Colonic mucosa (tissue), 4 donors: ENCODE measurements at places on chromosomes 7 and 10. TPM values are rescaled to one million over a fixed set of nuclear protein-coding genes. Genes with fewer than 3 reads are reported as not detected.

Gene INA
- total RNA-seq: 1.4 TPM

Gene PRPS1L1
- total RNA-seq: not detected

Gene C7orf33
- not detected for total RNA-seq

Gene TBL2
- 50.2 TPM for total RNA-seq

Gene TAS2R3
- total RNA-seq: 0.94 TPM

Gene NKX2-3
- 5.4 TPM for total RNA-seq

Gene LAMB4
- not detected for total RNA-seq

DNA sequence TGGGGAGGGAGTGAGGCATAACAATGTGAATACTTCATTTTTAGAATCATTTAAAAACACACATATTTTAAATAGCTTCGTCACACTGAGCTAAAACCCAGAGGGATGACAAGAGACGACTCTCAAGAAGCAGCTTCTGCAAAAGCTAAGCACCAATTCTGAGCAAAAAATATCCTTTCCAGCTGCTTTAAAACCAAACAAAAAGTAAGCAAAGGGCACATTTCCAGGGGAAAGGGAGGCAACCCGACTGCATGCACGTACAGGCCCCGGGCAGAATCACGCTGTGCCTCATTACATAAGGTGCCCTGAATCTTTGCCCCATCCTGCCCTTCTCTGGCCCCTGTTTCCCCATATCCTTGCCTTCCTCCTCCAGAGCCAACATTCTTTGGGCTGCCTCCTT is 78.4 kb downstream of the DGKI start:
- DNase-seq: no peak

- no peak for DNase-seq
These were observed 127.8 kb downstream of the PLPP4 start for GRCh38 chr10:120584786-120585185.

DNA sequence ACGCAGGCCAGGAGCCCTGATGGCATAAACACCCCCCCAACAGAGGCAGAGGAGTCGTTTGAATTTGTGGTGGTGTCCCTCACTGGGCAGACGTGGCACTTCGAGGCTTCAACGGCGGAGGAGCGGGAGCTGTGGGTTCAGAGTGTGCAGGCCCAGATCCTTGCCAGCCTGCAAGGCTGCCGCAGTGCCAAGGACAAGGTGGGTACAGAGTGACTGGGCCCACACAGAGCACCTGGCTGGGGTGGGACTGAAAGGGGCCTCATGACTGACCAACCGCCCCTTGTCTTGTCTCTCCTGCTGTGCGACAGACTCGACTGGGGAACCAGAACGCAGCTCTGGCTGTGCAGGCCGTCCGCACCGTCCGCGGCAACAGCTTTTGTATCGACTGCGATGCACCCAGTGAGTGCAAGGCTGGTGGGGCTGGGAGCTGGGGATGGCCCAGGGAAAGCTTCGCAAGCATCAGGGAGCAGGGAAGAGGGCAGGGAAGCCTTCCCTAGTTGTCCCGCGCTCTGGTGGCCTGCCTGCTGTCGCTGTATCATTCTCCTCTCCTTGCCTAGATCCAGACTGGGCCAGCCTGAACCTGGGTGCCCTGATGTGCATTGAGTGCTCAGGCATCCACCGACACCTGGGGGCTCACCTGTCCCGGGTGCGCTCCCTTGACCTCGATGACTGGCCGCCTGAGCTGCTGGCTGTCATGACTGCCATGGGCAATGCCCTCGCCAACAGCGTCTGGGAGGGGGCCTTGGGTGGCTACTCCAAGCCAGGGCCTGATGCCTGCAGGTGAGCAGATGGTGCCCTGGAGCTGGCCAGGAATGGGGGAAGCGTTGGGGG is 25.4 kb downstream of the GBX1 start:
- no peak for DNase-seq

DNA sequence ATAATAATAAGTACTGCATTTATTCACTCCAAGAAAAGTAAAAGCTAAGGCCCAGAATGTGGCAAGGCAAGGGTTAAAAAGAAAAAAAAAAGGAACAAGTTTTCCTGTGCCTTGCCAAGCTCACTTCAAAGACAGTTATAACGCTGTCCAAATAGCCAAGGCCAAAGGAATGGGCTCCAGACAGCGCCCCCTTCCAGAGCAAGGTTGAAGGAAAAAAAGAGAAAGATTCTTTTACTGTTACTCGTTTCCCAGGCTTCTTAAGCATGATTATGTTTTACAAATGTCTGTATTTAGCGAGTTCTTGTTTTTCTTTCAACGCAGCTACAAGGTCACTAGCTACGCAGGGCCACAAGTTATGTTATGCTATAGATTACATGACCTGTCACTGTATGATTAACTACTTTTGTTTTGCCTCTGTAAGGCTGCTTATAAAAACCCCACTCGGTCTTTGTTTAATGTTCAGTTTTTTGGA is 9.1 kb upstream of the EIF4H start:
- no peak for DNase-seq

DNA sequence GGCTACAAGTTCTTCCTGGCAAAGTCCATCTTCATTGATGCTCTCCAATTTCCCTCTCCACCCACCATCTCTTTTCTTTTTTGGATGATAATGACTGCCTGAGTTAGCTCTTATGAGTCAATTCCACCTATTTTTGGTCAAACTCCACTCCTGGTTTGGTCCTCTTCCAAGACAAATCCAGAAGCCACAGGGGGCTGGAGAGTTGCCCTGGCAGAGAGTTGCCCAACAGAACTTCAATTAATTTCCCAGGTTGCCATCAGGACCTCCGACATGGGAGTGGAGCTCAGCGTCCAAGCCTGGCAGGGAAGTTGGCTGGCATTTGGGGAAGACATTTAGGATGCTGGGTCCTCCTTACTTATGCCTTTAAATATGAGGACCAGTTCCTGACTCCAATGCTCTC is 29.2 kb upstream of the KCNMA1 start:
- DNase-seq: no peak

DNA sequence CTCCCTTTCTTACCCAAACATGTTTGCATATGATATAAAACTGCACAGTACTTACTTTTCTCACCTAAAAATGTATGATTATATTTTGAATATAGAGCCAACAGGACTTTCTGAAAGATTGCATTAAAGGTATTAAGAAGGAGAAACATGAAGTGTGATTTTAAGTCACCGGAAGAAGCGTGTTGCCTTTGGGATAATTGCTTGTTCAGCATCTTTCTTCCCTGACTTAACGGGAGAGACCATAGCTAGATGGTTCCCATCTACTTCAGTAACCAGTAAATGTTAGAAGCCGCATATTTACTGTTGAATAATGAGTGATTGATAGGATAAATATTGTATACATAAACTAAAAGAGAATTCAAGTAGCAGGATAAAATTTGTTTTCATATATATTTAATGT is 197.1 kb downstream of the NRG3 start:
- DNase-seq: no peak
